ENCODE measurements at places on chromosomes 3 and 15. TPM values are rescaled to one million over a fixed set of nuclear protein-coding genes. Genes with fewer than 3 reads are reported as not detected.

GRCh38 chr3:119304201-119304713 is 10.1 kb downstream of the ARHGAP31 start:
- DNase-seq: no peak
- no peaks in the 10 kb centered on the region for H3K36me3 ChIP-seq
- H3K27ac ChIP-seq: no peak overlapping the region
- no peak overlapping the region for H3K4me3 ChIP-seq
- peaks cover 36% of the 10 kb centered on the region for H3K4me1 ChIP-seq
- no peaks in the 10 kb centered on the region for H3K27me3 ChIP-seq

PPP2R3A gene
- 15.3 TPM for total RNA-seq

- H3K4me3 ChIP-seq: no peak overlapping the region
- no peaks in the 10 kb centered on the region for H3K27me3 ChIP-seq
- no peak for DNase-seq
- no peak overlapping the region for H3K27ac ChIP-seq
These were observed 53.8 kb downstream of the UBE2E2 start for GRCh38 chr3:23256741-23257435.

DNA sequence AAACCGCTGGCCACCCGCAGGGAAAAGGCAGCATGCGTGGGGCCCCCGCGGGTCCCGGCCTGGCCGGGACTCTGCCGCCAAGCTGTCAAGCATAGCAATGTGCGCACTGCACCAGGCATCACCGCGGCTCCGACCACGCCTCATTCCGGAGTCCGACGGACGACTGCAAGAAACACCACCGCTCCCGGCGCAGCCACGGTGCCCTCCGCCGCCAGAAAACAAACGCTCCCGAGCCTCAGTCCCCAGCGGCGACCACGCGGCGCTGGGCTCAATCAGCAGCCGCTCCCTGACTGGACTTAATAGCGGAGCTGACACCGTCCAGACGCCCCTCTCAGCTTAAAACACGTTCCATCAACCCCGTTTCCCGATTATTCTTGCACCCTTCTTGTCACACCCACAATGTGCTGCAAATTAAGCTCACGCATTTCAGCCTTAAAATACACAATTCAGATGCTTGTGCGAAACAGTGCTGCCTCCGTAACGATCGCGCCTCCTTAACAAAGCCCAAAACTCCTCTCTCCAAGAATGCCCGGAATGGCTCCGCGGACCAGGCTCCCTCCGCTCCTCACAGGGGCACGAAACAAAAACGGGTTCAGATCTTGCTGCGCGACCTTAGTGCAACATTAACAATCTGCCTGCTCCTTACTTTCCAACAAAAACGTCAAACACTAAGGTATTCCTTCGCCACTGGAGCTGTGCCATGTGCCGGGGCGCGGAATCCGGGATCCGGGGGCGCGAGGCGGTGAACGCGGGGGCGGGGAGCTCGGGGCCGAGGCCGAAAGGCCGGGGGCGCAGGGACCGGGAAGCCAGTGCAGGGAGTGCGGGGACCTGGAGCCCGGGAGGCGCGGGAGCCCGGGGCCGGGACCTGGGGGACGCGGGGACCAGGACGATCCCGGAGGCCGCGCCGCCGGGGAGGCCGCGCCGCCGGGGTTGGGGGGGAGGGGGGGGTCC is 655 bp downstream of the CYFIP1 start:
- no peaks in the 10 kb centered on the region for H3K36me3 ChIP-seq
- H3K27me3 ChIP-seq: no peaks in the 10 kb centered on the region
- DNase-seq: peak; percentile 67
- H3K4me1 ChIP-seq: peaks cover 6% of the 10 kb centered on the region
- H3K4me3 ChIP-seq: peak overlapping the region; percentile 90

NDN gene
- 48.1 TPM for total RNA-seq

OR5K2 gene
- total RNA-seq: not detected

CFAP20DC gene
- total RNA-seq: 0.20 TPM

DNA sequence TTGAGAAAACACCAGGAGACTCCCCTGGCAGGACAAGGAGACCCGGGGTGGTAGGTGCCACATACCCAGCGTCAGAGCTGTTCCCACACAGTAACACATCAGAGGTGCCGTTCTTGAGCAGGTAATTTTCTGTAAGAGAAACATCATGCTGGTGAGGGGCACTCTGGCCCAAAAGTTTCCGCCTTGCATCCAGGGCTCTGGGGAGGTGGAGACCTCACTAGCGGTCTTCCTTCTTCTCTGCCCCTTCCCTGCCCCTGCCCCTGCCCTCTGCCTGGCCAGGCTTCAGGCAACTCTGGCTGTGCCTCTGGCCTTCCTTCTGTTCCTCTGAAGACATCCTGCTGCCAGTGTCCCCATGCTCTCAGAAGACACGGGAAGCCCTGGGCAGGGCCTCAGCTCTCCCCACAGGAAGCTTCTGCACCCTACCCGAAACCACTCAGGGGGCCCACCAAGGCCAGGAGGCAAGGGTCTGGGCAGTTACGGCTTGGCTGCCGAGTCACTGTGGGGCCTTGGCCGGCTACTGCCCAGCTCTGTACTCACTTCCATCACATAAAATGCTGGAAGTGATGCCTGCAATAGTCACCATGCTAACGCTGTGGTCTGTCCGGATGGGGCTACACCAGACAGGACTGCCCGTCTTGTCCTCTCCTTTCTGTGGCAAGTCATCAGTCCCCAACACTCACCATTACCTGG is 41.3 kb downstream of the SCN5A start:
- no peak for DNase-seq
- no peaks in the 10 kb centered on the region for H3K4me1 ChIP-seq
- no peak overlapping the region for H3K4me3 ChIP-seq

- DNase-seq: no peak
- peaks cover 49% of the 10 kb centered on the region for H3K4me1 ChIP-seq
- no peak overlapping the region for H3K4me3 ChIP-seq
These were observed 50.2 kb downstream of the PDHB start for GRCh38 chr3:58383476-58383875.

DNA sequence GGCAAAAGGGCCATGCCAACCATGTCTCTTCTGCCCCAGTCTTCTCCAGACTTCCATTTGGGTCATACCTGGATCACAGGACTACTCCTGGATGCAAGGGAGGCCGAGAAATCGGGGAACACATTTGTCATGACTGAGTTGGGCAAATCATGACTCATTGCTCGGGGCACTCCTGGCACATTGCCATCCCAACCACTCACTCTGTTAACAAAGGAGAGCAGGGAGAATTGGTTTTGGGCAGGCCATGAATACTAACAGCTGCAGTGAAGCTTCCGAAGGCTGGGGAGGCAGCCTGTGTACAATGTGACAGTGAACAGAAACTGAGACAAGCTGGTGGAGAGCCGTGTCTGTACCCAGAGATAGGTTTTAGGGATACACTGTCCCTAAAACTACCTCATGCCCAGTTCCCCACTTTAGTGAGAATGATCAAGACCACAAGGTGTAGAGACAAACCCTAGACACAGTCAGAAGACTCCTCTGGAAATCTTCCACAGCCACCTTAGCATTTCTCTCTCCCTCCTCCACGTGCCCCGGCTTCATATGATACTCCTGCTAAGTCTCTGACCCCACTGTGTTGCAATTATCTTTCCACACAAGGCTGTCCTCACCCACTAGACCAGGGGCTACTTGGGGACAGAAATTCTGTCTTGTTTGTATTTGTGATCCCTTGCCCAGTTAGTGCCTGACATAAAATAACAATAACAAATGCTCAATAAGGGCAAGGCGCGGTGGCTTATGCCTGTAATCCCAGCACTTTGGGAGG is 10.5 kb upstream of the BUB1B start:
- H3K4me3 ChIP-seq: no peak overlapping the region
- H3K27ac ChIP-seq: no peak overlapping the region
- H3K27me3 ChIP-seq: no peaks in the 10 kb centered on the region
- peaks cover under 1% of the 10 kb centered on the region for H3K4me1 ChIP-seq
- peak; percentile 76 for DNase-seq

DNA sequence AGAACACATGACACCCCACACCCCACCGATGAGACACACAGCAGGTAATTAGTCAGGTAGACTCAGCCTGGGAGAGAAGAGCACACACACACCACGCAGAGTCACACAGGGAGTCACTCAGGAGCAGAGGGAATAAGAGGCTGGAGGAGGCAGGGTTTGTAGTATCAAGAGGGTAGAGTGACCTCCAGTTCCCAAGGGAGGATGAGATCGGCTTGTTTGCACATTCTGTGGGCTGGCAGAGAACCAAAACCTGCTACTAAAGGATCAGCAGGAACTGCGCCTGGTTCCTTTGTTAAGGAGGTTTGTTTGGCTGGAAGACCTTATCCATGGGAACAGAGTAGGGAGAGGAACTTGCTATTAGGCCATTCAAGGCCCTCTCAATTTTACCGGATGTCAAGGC is 281.4 kb upstream of the SLCO3A1 start:
- no peak for DNase-seq
- H3K4me3 ChIP-seq: no peak overlapping the region
- H3K36me3 ChIP-seq: no peaks in the 10 kb centered on the region
- H3K4me1 ChIP-seq: no peaks in the 10 kb centered on the region
- no peaks in the 10 kb centered on the region for H3K27me3 ChIP-seq
